ENCODE measurements at places on chromosomes 1 and 21. TPM values are rescaled to one million over a fixed set of nuclear protein-coding genes. Genes with fewer than 3 reads are reported as not detected.

Gene SMPDL3B
- polyA plus RNA-seq: 1.9 TPM

Gene BMP8B
- 0.16 TPM for polyA plus RNA-seq

Gene SHISA4
- 5.0 TPM for polyA plus RNA-seq

- H3K36me3 ChIP-seq: peaks cover 2% of the 10 kb centered on the region
- no peak overlapping the region for H3K27ac ChIP-seq
- H3K27me3 ChIP-seq: no peaks in the 10 kb centered on the region
- peaks cover 57% of the 10 kb centered on the region for H3K4me1 ChIP-seq
- DNase-seq: no peak
Observed at GRCh38 chr1:208048904-208049303, 138.0 kb upstream of the CD34 start.

DNA sequence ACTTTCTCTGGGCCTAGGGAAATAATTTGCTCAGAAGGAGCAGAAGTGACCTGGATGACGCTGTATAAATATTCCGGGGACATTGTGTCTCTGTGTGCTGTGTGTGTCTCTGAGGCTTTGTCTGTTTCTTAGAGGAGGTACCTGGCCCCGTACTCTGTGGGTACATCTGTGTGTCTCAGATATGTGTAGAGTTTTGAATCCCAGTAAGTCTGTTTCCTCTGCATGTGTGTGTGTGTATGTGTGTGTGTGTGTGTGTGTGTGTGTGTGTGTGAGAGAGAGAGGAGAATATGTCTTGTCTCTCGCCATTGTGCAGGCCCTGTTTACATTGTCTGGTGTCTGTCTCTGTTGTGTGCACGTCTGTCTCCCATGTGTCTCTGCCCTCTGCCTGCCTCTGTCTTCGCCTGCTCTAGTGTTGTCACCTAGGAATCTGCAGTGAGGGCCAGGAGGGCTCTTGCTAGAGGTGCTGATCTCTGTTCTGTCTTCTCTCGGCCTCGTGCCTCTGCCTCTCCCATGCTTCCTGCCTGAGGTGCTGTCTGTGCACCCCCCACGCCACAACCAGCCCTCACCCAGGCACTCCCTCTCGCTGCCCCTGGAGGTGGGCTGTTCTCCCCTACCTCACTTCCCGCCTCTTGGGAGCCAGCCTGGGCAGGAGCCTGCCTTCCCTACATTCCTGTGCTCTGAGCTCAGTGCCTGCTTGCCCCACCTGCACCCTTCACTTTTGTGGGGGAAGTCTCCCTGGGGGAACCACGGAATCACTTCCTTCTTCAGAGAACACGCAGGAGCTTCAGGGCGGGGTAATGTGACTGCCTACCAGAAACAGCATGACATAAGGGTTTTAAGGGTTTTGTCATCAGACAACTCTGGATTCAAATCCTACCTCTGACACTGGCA, 5.9 kb downstream of the MAP7D1 start:
- no peaks in the 10 kb centered on the region for H3K27me3 ChIP-seq
- DNase-seq: peak; percentile 77
- peaks cover 34% of the 10 kb centered on the region for H3K4me1 ChIP-seq
- H3K27ac ChIP-seq: peak overlapping the region; percentile 95
- H3K36me3 ChIP-seq: peaks cover 7% of the 10 kb centered on the region

DNA sequence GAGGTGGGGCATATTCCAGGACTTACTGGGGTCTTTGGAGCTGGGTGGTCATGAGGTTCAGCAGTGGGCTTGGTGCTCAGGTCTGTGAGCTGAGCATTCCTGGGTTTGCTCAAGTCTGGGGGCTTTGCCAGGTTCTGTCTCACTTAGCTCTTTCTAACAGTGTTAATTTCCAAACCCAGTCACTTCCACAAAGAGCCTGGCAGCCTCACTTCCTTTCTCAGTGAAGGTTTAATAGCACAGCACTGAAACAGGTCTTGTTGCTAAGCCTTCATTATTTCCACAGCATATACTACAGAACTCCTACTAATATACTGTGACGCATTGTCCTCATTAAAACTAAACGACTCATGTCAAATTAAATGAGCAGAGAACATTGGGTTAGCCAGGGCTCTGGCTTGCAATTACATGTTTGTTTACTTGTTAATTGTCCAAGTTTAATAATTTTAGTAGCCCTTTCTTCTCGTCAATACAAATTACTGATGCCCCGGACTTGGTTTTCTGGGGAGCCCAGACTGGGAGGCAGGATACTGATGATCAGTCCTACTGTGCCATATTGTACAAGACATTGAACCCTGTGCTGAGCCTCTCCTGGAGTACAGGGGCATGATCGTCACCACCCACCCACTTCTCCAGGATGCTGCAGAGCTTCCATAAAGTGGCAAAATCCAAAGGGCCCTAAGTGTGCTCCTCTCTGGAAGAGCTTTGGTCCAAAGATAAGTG, 170.7 kb downstream of the IER5 start:
- DNase-seq: no peak
- no peak overlapping the region for H3K4me3 ChIP-seq
- H3K4me1 ChIP-seq: no peaks in the 10 kb centered on the region
- H3K27me3 ChIP-seq: no peaks in the 10 kb centered on the region

DNA sequence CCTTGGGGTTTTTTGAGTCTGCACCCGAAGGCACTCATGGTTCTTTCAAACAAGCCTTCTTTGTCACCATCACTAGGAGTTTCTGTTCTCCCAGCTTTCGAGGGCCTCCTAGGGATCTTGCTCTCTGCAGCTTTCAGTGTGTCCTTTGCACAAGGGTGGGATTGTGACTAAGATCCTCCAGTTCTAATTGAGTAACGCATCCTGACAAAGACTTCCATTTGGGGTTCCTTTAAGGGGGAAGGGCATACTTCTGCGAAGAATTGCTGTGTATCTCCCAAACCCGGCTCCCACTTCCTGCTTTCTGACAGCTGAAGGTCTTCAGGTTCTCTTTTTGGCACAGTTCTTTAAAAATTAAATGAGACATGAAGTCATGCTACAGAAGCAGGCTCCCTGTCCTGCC, 139.4 kb downstream of the EDEM3 start:
- no peak for DNase-seq
- H3K4me3 ChIP-seq: no peak overlapping the region
- no peaks in the 10 kb centered on the region for H3K4me1 ChIP-seq
- H3K36me3 ChIP-seq: no peaks in the 10 kb centered on the region
- H3K27me3 ChIP-seq: no peaks in the 10 kb centered on the region

DNA sequence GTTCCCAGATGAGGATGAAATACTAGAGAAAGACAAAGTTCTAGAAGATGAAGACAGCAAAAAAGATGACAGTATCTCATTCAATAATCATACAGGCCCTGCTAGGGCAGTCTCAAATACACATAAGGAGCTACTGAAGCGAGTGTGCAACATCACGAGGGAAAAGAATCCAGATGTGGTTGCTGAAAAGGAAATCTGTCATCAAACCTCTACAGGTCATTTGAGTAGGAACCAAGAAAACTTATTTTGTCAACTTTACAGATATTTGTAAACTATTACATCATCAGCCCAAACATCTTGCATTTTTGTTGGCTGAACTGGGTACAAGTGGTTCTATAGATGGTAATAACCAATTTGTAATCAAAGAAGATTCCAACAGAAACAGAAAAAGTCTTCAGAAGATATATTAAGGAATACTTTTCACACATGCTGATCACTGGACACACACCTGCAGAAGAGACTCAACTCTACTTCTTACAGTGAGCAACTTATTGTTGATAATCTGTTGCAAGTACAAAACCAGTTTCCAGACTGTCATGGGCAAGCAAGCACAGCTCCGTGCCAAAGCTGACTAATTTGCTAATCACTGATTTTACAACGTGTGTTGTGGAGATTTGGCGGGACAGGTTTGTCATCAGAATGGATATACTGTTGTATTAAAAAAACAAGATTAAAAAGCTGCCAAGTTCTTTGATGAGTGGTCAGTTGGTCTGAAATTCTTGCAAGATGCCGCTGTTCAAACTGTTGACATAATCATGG, 42.1 kb downstream of the TRIM33 start:
- peaks cover 10% of the 10 kb centered on the region for H3K4me1 ChIP-seq
- no peaks in the 10 kb centered on the region for H3K27me3 ChIP-seq
- no peak overlapping the region for H3K27ac ChIP-seq
- no peaks in the 10 kb centered on the region for H3K36me3 ChIP-seq

Measured in thymus (tissue), 14 donors.